ENCODE measurements at places on chromosomes 7 and 10.

DNA sequence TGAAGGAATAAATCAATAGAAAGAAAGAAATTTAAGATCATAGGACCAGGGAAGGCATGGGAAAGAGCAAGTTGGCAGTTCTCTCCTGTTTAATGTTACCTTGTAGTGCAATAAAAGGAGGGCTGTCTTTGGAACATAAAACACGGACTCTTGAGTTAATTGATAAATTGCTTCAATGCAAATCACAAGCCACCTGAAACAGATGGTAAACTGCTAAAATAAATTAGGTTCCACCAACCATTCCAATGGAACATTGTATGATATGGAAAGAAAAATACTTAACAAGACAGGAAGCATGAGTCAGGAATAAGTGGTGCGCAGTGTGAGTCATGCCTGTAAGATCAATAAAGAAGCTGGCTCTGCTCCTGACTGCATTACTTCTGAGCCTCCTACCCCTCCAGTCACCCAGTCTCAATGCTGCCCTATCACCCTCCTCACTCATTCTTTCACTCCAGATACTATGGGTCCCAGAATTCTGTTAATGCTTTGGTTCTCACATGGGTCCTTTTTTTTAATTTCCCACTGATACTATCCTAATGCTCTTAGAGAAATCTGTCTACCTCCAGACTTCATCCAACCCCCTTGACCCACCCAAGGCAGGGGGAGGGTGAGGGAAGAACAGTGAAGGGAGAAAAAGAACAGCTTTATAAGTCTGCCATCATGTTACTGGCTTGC, 78.9 kb downstream of the LRRC17 start:
- DNase-seq: peak; percentile 65

GRCh38 chr7:159211540-159212182, 67.0 kb upstream of the VIPR2 start:
- DNase-seq: no peak

GRCh38 chr10:4407783-4408182, 418.2 kb upstream of the AKR1E2 start:
- DNase-seq: peak; percentile 88

- no peak for DNase-seq
Observed at GRCh38 chr7:137760111-137760510, 86.7 kb downstream of the DGKI start.

GRCh38 chr10:110076559-110077318, 69.0 kb downstream of the ADD3 start:
- peak; percentile 99 for DNase-seq
